ENCODE measurements at places on chromosomes 5 and 9.

- no peak for DNase-seq
Measured at GRCh38 chr5:1889321-1890065, 6.8 kb upstream of the IRX4 start.

GRCh38 chr5:14112998-14113652 is 30.0 kb upstream of the TRIO start:
- DNase-seq: no peak

DNA sequence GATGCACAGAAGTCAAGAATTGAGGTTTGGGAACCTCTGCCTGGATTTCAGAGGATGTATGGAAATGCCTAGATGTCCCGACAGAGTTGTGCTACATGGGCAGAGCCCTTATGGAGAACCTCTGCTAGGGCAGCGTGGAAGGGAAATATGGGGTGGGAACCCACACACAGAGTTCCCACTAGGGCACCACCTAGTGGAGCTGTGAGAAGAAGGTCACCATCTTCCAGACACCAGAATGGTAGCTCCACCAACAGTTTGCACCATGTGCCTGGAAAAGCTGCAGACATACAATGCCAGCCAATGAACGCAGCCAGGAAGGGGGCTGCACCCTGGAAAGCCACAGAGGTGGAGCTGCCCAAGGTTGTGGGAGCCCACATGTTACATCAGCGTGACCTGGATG is 104.5 kb downstream of the STK32A start:
- DNase-seq: no peak

DNA sequence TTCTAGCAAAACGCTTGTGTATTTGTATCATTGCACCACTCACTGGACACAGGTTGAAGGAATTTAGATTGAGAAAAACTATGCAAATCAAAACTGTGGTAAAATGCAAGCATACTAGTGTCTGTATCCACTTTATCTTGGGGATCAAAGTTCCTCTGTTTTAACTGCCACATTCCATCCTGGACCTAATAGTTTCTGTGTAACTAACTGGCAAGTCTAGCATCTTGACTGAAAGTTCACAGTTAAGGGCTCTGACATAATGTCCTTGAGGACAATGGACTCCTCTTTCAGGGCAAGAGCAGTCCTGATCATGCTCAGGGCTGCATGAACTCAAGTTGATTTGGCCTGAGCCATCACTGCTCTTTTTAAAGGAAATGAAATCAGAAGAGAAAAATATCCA is 30.7 kb downstream of the NFIB start:
- no peak for DNase-seq

GRCh38 chr9:129141066-129142041 is 30.1 kb downstream of the PTPA start:
- DNase-seq: no peak

- peak; percentile 34 for DNase-seq
Measured at GRCh38 chr9:77876590-77876989, 155.0 kb downstream of the GNAQ start.

DNA sequence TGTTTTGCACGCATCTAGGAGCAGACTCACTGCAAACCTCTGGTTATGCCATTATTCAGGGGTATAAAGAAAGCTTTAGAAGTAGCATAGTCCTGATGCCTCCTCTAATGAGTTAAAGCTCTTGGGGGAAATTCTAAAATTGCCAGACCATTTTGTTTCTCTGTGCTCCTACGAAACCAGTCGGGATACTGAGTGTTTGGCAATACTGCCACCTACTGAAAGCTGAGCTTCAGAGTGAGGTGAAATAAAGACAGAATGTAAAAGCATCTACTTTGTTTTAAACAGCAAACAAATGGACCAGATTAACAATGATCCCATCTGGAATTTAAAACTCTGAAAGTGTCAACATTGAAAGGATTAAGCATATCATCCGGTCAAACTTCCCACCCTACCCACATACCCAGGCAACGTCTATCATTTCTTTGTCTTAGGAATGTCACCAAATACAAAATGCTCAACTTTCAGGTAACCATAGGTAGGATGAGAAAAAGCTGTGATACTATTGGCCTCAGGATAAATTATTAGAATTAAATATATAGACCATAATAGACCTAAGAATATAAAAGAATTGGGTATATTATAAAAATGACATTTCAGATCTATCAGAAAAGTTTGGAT is 77.8 kb upstream of the SHISAL2B start:
- DNase-seq: peak; percentile 47

DNA sequence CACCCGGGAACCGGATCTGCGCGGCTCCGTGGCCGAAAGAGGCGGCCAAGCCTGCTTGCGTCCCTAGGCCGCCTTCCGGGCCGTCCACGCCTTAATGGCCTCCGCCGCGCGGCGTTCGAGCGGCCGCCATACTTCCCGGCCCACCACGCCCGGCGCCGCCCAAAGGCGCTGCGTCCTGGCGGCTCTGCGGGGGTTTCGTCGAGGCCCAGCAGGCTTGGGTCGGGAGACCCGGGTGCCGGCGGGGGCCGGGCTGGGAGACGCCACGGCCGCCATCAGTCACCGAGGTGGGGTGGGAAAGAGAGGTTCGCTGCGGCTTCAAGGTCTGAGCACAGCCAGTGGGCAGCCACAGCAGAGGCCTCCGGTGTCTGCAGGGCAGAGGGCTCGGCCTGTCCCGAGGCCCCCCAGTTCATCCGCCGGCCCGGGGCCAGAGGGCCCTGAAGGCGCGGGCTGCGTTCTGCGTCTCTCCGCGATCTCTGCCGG is 545.8 kb upstream of the CDH10 start:
- DNase-seq: no peak

DNA sequence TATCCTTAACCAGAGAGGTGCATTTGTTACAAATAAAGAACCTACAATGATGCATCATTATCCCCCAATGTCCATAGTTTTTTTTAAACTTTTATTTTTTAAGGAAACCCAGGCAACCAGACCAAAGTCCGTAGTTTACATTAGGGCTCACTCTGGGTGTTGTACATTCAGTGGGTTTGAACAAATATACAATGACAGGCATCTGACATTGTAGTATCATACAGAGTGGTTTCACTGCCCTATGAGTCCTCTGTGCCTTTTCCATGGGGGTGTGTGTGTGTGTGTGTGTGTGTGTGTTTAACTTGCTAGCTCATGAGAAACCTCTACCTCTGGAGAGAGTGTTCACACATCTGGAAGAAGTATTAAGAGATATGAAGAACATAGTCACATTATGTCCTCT is 141.5 kb downstream of the KDM4C start:
- DNase-seq: no peak

DNA sequence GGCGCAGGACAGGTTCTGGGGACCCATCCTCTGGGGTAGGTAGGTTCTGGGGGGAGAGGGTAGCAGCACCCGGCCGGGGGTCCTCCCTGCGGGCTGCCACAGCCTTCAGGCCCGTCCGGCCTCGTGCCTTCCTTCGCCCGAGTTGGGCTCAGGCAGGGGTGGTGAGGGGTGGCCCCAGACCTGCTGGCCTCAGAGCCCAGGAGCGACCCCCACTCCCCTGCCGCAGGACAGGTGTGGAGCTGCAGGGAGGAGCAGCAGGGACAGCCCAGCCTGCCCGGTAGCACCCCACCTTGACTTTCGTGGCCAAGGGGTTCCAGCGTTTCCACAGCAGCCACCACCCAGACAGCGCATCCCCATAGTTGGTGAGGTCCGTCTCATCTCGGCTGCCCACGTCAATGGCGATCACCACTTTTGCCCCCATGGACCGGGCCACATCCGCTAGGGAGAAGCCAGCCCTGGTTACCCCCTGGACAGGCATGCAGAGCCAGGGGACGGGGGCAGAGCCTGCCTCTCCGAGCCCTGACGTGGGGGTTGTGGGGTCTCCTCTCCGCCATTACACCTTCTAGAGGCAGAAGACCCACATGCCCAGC is 3.4 kb upstream of the NSMF start:
- DNase-seq: no peak

GRCh38 chr5:116528519-116529234 is 45.9 kb downstream of the SEMA6A start:
- peak; percentile 33 for DNase-seq

DNA sequence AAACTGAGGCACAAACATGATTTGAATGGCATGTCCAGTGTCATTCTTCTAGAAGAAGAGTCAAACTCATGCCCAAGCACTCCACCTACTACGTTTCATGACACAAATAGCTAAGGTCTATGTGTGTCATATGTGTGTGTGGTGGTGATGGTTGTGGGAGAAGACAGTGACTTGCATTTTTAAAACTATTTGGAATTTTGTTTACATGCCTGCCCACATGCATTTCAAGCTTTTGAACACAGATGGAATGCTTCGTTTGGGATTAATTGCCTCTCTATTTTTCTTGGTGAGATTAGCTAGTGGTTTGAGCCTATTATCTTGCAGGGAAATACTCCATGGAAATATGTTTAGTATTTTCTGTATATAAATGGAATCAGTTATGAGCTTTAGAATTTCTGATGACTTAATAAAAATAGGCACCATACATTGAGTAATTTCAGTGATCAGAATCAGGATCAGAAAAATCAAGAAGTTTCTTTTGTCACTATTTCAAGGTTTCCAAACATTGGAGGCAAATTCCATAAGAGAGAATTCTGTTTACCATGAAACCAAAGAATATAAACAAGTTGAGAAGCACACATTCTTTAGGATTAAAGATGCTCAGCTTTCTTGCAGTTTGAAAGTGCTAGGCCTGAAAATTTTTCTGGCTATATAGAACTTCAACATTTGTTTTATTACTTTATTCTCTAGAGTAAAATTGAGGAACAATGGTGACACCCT is 260.3 kb upstream of the SEMA6A start:
- no peak for DNase-seq

DNA sequence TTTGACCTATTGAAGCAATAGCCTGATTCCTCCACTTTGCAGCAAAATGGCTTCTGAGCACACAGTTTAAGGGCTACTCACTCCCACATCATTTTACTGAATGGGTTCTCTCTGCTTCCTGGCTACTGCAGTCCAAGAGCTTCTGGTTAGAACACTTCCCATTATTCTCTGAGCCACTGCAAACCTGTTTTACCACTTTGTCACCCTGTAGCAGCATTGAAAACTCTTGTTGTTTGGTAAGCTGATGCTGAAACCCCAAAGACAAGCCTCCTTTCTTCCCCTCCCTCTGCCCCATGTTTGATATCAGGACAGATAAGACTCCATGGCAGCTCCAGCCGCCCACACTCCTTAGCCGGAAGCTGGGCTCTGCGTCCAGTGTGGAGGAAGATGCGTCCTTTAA is 84.4 kb upstream of the RARS1 start:
- DNase-seq: no peak

DNA sequence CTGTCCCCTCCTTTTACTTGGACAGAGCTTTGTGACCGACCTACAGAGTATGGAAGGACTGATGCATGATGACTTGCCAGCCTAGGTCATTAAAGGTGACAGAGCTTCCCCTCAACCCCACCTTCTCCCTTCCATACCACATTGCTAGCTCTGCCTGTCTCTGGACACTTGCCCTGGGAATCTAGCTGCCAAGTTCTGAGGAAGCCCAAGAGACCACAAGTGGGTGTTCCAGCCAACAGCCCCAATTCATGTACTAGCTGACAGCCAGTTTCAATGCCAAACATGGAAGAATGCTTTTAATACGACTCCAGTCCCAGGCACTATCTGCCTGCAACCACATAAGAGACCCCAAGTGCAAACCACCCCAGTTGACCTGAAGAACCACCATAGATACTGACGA is 477.1 kb downstream of the SPOCK1 start:
- DNase-seq: no peak

DNA sequence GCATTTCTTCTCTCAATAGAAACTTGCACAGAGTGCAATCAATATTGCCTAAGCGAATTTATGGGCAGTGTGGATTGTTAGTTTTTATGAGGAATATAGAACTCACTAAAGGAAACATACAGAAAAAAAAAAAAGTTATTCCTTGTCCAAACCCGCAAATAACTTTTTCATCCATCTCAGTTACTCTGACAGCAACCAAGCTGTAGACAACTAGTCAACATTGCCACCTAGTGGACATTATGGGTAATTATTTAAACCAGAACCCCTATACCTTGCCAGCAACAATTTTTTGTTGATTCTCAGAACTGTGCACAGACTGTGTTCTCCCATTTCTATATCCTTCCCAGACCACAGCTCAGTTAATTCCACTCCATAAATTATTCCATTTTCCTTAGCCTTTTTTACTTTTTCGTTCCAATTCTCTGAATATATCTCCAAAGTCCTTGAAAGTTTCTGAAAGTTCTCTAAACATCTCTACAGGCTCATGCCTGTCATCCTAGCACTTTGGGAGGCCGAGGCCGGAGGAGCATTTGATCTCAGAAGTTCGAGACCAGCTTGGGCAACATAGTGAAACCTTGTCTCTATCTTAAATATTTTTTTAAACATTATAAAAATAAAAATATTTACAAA is 2.6 kb upstream of the AFAP1L1 start:
- peak; percentile 9 for DNase-seq

DNA sequence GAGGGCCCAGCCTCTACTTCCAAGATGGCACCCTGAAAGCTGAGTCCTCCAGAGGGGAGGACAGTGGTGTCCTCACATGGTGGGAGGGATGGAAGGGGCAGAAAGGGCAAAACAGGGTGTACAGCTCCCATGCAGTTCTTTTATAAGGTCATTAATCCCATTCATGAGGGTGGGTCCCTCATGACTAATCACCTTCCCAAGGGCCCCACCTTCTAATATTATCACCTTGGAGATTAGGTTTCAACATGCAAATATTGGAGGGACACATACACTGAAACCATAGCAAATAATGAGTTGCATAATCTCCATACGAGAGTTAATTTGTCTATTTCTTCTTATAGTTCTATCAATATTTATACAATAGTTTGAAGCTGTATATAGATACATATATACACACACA is 5.8 kb upstream of the ZBTB43 start:
- no peak for DNase-seq

GRCh38 chr9:27628311-27628710 is 55.0 kb upstream of the C9orf72 start:
- no peak for DNase-seq

DNA sequence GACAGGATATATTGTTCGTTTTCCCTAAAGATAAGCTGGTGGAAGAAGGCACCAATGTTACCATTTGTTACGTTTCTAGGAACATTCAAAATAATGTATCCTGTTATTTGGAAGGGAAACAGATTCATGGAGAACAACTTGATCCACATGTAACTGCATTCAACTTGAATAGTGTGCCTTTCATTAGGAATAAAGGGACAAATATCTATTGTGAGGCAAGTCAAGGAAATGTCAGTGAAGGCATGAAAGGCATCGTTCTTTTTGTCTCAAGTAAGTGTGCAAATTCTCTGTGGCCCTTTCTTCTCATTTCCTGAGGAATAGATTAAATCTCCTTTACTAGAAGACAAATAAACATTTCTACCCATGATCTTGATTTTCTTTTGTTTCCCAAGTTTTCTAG is 38.0 kb downstream of the OSMR start:
- DNase-seq: no peak

- peak; percentile 91 for DNase-seq
Measured at GRCh38 chr5:95730730-95731570, at the start of gene RHOBTB3. RHOBTB3 (plus strand) TSS chr5:95731336; CDS start chr5:95731683, 347 bp downstream.

Data from NCI-H2081 (cell line).